ENCODE measurements at places on chromosomes 5 and 9.

DNA sequence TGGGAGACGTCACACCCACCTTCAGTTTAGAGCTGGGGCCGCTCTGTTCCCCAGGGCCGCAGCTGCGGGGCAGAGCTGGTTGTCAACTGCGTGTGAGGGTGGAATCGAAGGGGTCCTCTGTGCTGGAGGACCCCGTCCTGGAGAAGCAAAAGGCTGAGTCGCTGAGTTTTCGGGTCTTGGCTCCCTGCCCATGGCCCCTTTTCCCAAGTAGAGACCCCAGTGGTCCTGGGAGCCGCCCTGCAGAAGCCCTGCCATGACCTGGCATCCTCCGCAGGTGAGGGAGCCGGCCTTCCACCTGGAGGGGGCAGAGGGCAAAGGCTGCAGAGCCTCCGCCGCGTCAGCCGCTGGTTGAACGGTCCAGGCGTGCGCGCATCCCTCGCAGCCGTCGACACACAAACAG is 90.4 kb upstream of the COL5A1 start:
- no peak for DNase-seq

DNA sequence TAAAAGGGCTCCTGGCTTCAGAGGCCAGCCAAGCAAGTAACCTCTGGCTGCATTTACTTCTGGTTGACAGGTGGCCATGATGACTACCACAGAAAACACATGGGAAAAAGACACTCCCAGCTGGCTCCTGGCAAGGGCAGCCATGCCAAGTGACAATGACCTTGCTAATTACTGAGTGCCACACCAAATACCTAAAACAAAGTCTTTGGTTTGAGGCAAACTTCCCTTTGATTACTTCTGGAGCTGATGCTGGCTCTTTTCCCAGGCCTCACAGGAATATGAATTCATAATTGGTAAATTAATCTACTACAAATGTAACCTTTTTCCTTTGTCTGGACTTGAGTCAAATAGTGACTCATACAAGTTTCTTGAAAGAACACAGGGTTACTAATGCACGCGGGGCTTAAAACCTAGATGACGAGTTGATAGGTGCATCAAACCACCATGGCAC is 61.0 kb downstream of the LPAR1 start:
- DNase-seq: no peak

DNA sequence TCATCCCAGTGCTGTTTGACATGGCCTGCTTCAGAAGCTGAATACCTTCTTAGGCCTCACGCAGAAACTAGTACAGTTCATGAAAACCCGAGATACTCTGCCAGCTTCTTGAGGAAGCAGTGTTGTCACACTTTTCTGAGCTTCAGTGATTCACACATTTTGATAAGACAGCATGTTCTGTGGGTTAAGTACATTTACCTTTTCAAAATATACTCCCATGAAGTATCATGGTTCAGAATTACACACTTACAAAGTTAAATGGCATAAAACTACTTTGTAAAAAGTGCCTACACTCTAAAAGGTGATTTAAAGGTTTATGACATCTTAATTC is 56.9 kb downstream of the VCAN start:
- DNase-seq: no peak

GRCh38 chr5:140488914-140489313 is 58.5 kb upstream of the EIF4EBP3 start:
- DNase-seq: no peak

DNA sequence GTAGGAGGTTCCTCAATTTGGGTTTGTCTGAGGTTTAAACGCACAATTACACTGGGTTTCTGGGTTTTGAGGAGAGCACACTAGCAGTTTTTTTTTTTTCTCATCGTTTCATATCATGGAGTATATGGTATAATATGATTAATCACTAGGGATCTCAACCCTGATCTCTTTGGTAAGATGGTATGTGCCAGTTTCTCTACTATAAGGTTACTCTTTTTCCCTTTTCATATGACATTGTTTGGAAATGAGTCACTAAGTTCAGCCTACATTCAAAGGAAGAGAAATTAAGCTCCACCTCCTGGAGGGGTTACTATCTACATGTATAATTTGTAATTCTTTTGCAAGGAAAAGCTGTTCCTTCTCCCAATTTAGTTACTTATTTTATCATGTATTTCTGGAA is 35.2 kb downstream of the MTRR start:
- no peak for DNase-seq

GRCh38 chr9:16484180-16484579 is 386.3 kb downstream of the BNC2 start:
- DNase-seq: no peak

DNA sequence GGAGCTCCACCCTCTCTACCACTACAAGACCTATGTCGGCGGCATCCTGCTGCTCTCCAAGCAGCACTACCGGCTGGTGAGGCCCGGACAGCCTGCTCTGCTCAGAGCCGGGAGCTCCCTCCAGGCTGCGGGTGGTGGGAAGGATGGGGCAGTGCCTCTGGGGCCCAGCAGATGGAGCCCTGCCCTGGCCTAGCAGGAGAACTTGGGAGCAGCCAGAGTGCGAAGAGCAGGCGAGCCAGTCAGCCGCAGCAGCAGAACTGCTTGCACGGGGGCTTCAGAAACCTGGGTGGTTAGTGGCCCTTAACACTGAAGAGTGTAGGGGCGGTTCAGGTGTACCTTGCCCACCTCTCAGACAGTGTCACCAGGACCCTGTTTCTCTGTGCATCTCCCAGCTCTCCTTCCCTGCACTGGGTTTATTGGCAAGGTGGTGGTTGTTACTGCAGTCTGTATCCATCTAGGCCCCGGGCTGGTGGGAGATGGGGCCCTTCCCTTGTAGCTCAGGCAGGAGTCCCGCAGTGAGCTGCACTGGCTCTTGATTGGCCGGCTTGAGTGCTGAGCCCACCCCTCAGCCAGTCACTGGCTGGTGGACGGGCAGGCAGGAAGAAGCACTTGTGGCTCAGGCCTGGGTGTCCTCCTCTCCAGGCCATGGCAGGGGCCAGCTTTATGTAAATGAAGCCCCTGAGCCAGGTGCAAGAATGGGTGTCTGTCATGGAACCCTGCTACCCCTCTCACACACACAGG is 7.7 kb downstream of the B4GALT7 start:
- DNase-seq: peak; percentile 90

- no peak for DNase-seq
Observed at GRCh38 chr5:153572411-153573145, 82.1 kb downstream of the GRIA1 start.

DNA sequence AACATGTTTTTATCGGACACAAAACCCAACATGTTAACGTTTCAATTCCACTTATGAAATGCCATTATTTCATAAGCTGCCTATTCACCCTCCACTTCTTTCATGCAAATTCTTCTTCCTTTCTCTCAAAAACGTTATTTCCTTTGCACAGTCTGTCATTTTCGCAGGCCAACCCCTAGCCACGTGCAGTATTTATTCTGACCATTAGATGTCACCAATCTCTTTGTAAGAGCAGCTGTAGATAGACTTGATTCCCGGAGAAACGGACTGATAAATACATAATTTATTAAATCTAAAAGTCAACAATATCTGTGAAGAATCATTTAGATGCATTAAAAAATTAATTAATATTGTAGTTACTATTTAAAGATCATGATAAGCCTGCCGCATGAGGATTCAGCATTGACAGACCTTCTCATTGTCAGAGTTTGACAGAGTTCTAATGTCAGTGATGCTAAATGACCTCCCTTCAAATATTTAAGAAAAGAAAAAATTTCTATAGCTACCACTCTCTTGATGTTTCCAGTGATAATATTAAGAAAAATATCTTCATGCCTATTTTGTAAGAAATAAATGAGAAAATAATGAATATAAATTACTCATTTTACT is 933.6 kb downstream of the CDH12 start:
- peak; percentile 16 for DNase-seq

- DNase-seq: no peak
Observed at GRCh38 chr9:108671176-108671575, 184.6 kb downstream of the ACTL7B start.

DNA sequence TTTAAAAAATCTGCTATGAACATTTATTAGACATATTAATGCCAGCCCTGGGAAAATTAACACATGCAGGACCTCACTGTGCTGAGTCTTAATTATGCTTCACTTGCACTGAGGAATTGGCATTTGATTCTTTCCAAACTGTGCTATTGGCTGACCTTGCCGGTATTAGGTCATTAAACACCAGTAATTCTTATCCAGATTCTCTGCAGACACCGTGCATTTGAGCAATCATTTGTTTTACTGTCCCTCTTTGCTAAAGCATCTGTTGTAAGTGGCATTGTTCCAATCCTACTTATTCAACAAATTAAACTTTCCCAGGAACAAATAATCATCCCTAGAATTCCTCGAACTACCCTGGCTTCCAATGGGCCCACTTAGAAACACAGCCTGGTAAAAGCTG is 145.0 kb downstream of the SLC12A2 start:
- DNase-seq: no peak

- DNase-seq: peak; percentile 89
Observed at GRCh38 chr5:73902327-73903051, 276.5 kb downstream of the ARHGEF28 start.

- no peak for DNase-seq
Observed at GRCh38 chr5:5332287-5332686, 90.2 kb upstream of the ICE1 start.

DNA sequence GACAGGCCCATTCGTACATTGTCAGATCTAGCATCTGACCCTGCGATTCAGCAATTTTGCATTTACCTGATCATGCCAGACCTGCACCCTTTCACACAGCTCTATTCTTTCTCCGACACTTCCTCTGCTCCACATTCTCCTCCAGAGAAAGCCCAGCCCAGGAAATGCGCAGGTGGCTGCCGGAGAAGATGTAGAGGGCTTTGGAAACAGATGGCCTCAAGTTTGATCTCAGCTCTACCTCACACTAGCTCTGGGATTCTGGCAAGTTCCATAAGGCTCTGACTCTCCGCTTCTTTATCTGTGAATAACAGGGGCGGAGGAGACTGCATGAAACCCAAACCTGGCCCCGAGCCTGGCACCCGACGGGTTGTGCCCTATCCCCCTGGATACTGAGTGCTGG is 61.5 kb downstream of the GABBR2 start:
- no peak for DNase-seq

- DNase-seq: peak; percentile 94
Observed at GRCh38 chr5:1594357-1595106, 70.8 kb upstream of the LPCAT1 start.

GRCh38 chr9:87518702-87519335 is 21.2 kb downstream of the DAPK1 start:
- no peak for DNase-seq

GRCh38 chr9:97698865-97699264 is 1.7 kb upstream of the XPA start:
- peak; percentile 78 for DNase-seq

- no peak for DNase-seq
Observed at GRCh38 chr5:109707531-109707930, 17.8 kb downstream of the MAN2A1 start.

DNA sequence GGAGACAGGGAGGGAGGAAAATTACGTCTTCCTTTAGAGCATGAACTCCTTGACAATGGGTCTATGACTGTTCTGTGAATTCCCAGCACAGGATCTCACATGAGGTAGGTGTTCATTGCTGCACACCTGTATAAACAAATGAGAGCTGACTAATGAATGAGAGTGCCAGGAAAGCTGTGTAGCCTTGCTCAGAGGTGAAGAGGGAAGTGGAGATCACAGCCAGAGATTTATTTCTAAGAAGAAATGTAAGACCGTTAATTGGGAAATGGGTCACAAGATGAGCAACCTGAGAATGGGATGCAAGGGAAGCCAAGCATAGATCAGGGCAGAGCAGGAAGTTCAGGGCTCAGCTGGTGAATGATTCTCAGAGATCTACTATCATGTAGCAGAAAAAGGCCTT is 295.1 kb downstream of the CDK5RAP2 start:
- DNase-seq: peak; percentile 13

- DNase-seq: no peak
Observed at GRCh38 chr5:123558762-123559433, 46.9 kb downstream of the CSNK1G3 start.

DNA sequence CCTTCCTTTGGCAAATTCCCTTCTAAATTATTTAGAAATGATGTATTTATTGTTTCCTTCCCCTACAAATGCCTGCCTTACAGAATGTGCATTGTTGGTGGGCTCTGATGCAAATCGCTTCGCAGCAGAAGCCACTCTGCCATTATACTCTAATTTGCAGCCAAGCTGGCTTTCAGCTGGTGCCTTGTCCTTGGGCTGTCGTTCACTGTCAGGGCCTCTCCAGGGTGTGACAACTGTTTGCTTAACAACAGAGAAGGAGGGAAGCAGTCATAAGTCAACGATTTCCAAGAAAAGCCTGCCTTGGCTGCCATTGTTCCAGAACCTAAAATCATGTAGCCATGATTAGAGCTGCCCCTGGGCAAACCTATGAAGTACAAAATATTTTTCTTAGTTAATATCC is 260.1 kb upstream of the RGMB start:
- no peak for DNase-seq

DNA sequence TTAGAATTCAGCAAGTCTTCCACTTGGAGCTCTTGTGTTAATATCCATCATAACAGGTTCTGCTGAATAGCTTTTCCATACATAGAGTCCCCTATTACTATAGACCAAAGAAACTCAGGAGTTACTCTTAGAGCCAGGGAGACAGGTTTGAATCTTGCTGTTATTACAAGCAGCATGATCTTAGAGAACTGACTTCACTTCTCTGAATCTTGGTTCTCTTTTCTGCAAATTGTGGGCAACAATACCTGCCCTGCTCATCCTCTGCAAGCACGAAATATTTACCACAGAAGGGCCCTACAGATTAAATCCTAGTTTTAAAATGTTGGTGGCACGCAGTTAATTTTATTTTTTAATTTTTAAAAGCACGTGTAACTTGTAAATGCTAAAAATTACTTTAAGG is 111.7 kb downstream of the TLR4 start:
- DNase-seq: no peak

- DNase-seq: no peak
Observed at GRCh38 chr5:8505196-8505595, 636.2 kb downstream of the MTRR start.

- DNase-seq: peak; percentile 29
Observed at GRCh38 chr5:58498340-58498942, 7.2 kb downstream of the GAPT start.

GRCh38 chr5:171841984-171842776 is 56.6 kb downstream of the SMIM23 start:
- DNase-seq: no peak

DNA sequence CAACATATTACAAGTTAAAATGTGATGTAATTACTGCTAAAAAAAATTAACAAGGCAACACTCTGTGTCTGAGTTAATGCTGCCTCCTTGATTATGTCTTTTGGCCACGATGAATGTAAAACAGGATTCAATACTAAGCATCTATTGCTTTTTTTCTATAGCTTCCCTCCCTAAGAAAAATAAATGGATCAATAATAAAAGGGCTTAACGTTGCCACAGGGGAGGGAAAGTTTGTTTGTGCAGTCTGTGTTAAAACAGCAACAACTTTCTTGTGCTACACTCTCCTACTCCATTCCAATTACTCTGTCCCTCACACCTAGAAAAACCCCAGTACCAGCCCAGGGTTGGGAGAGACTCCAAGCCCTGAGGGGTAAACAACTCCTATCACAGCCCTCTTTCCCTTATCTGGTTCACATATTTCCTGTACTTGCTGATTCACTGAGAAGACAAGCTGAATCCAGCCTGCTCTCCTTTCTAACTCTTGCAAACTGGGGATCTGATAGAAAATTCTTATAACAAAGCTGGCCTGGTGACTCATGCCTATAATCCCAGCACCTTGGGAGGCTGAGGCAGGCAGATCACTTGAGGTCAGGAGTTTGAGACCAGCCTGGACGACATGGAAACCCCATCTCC is 44.8 kb downstream of the PTPN3 start:
- no peak for DNase-seq

Measured in kidney (tissue), 22 donors.